ENCODE measurements at places on chromosomes 5 and 9.
A peak's percentile ranks its signal among the peaks of the same experiment; 100 is the strongest.

DNA sequence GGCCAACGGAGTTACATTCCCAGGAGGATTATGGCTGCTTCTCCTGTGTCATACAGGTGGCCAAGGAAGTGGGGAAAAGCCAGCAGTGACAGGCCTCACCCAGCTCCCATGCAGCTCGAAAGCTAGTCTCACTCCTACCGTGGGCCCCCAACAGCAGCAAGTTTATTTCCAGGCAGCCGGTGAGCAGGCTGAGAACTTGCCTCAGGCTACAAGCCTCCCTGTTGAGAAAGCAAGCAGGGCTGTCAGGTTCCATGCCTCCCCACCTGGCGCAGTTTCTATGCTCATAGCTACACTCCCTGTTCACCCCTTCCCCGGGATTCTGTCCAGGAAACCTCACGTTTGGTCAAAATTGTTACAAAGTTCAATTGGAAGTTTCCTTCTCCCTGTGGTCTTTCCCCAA is 27.5 kb upstream of the DNAH5 start:
- DNase-seq: no peak

GRCh38 chr9:29325894-29326293 is 1752.6 kb upstream of the C9orf72 start:
- DNase-seq: no peak

DNA sequence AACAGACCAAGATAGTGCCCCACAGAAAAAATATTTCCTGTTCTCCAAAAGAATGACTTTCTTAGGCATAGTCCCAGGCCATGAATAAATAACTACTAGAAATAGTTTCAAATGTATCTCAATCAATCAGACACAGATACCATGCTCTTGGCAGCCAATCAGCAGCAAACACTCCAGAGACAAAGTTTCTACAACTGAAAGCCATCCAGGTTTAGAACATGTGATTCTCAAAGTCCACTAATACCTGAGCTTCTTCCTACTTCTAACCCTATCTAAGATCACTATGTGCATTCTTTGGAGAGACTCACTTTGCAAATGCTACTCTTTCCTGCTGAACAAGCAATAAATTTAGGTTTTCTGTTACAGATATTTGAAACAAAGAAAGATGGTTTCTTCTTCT is 425.8 kb upstream of the GRIN3A start:
- DNase-seq: no peak

GRCh38 chr5:67401172-67401571 is 204.6 kb upstream of the CD180 start:
- no peak for DNase-seq

DNA sequence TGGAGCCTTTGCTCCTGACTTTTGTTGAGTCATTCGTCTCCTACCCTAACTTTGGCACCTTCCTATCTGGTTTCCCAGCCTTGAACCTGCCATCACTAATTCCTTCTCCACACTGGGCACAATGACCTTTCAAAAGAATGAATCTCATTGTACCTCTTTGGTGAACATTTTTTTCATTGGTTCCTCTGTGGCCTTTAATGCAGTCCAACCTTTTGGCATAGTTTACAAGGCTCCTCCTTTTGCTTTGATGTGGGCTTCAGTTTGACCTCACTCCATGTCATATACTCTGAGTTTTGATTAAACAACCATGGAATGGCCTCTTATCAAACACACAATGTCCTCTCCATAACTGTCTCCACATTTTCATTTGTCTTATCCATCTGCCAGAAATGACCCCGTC is 14.5 kb upstream of the ROPN1L start:
- DNase-seq: no peak

DNA sequence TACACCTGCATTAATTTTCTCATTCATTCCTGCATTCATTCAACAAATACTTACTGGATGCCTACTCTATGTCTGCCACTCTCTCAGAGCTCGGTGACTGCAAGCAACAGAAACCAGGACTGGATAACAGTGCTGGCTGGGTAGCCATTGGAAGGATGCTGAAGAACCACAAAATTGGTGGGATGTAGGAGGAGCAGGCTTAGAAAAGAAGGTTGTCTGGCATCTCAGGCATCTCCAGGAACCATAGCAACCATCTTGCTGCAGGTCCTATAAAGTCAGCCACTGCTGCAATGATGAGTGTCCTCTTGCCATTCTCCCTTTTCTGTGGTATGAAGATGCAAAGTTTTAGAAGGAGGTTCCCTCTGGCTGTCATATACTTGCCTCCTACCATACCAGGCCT is 168.6 kb downstream of the FGF18 start:
- no peak for DNase-seq

GRCh38 chr9:132588501-132589147 is 6.2 kb downstream of the BARHL1 start:
- no peak for DNase-seq

GRCh38 chr5:16975950-16976624 is 40.0 kb upstream of the MYO10 start:
- peak; percentile 40 for DNase-seq

- DNase-seq: no peak
These were observed 117.7 kb upstream of the ALDH1B1 start for GRCh38 chr9:38274800-38275199.

DNA sequence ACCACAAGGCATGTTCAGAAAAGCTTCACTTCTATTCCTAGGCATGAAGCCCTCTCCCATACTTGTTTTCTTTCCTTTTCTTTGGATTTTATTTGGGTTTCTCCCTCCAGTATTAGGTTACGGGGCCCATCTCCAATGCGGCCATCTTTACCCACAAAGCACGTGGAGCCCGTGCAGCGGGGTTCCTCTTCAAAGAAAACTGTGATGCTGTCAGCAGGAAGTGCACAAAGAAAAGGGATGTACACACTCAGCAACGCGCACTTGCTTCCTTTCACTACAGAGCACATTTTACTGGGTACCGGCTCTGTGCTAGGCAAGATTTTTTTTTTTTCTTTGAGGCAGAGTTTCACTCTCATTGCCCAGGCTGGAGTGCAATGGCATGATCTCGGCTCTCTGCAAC is 106.6 kb downstream of the COL23A1 start:
- peak; percentile 10 for DNase-seq

- no peak for DNase-seq
These were observed 971 bp downstream of the PHYKPL start for GRCh38 chr5:178231539-178232123.

DNA sequence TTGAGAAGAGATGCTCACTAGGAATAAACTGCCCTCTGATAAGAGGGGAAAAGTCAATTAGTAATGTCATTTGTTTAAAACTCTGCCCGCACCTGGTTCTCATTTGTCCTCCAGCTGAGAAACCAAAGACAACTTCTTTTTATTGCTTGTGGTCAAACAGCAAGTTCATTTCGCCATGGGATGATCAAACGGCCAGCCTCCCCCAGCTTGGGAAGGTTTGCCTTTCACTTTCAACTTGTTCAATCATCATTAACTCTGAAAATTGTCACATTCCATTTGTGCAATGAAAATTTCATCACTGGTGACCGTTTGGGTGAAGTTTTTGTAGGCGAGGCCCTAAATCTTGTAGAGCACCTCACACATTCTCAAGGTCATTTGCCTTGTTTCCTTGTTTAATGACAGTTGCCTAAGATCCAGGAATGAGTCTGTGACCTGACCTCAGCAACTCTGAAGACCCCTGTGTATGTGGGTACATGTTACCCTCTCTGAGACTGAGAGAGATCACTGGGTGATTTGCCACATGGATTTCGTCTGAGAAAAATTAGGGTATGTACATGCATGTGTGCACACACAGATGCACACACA is 117.7 kb downstream of the MARCHF3 start:
- no peak for DNase-seq

DNA sequence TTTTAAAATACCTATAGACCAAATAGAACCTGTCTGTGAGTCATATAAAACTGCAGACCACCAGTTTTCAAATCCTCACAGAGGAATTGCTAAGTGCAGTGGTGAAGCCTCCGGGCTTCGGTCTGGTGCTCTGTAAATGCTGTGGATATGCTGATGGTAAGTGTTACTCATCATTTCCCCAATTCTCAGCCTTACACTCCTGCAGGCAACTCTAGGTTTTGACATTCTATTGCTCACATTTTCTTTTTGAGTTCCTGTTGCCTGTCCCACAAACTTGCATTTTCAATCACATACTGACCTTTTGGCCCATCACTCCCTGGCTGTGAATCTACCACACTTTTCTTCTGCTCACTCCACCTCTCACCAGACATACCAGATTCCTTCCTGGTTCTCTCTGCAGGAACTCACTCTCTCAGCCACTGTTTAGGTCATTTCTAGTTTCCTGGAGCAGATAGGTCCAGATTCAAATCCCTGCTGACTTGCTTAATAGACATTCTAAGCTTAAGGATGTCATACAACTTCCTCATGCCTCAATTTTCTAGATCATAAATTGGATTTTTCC is 192.9 kb downstream of the RAB3C start:
- no peak for DNase-seq

DNA sequence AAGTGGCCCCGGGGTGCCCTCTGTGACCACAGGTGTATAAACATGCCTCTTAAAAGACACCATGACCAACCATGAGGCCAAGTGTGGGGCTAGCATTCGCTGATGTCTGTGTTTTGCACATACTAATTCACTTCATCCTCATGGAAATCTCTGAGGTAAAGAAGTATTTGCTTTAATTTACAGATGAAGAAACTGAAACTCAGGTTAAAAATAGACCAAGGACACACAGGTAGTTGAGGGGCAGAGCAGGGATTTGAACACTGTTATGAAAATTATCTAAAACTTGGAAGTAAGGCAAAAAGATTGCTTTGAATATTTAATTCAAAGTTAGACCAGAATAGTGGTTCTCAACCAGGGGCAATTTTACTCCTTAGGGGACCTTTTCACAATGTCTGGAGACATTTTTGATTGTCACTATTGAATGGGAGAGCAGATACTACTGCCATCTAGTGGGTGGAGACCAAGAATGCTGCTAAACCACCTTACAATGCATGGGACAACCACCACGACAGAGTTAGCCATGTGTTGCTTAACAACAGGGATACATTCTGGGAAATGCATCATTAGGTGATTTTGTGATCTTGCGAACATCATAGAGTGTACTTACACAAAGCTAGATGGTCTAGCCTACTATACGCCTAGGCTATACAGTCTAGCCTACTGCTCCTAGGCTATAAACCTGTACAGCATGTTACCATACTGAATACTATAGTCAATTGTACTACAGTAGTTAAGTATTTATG is 8.0 kb upstream of the FXN start:
- peak; percentile 78 for DNase-seq

DNA sequence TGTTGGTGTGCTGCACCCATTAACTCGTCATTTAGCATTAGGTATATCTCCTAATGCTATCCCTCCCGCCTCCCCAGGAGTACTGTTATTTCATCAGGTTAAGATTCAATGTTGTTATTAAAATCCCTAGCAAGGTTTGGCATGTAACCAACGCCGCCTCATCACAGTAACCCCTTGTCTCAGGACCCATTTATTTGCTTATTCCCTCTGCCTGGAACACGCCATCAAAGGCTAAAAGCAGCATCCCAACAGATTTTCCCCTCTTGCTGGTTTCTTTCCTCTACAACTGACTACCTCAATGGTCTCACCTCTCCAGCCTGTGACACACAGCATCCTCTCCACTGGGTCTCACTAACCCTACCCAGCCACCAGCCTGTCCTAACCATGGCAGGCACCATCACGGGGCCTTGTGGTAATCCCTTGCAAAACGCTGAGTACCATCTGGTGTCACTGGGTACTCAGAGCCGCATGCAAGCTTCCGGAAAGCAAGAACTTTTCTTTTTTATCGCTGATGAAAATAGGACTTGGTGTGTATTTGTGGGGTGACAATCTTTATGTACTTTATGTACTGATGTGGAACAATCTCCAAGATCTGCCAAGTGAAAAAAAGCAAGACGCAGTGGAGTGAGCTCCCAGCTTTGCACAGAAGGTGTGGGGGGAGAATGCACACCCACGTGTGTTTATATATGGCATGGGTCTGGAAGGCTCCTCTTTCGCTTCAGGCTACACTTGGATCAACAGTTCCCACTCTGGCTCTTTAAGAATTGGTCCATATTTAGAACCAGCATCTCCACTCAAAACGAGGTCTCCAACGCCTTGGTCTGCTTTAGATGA is 6.1 kb downstream of the RPS14 start:
- no peak for DNase-seq

GRCh38 chr9:6889868-6890267 is 132.1 kb downstream of the KDM4C start:
- DNase-seq: no peak

DNA sequence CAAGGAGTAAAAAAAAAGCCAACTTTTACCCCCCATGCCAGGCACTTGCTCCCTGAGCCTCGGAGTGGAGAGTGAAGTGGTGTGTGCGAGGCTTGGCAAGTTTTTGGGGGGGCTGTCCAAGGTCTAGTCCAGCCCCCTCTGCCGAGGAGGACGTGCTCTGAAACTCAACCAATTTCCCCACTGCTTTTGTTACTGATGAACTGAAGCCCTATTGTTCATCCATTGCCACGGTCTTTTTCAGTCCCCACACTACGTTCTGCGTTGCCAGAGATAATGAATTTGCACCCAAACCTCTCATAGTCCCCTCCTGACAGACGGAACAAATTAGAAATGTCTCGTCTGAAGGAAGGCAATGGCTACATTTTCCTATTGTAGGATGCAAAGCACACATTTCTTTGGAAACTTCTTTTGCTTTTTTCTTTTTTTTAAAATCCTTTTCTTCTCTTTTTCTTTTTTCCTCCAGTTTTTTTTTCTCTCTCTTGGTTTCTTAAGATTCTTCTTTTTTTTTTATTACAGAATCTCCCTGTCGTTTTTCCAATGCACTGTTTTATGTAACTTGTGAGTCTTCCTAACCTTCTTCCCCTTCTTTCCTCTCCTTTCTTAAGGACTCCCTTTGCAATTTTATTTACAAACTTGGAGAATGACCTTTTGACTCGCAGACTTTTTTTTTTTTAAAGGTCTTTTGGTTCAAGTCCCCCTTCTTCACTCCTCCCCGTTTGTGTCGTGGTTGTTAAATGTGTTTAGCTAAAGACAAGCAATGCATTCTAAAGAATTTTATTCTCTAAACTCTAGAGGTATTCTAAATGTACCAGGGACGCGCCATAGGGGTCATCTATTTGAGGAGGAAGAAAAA is 209.5 kb downstream of the MEF2C start:
- no peak for DNase-seq

- DNase-seq: no peak
These were observed 137.1 kb downstream of the FOXD1 start for GRCh38 chr5:73311291-73312110.

- DNase-seq: no peak
These were observed 385.5 kb downstream of the GLIS3 start for GRCh38 chr9:3914416-3914815.

- no peak for DNase-seq
These were observed 213.8 kb downstream of the ATP10B start for GRCh38 chr5:160638161-160638742.

GRCh38 chr5:73654819-73655318 is 28.9 kb downstream of the ARHGEF28 start:
- no peak for DNase-seq

Data from GM12865 (cell line).